ENCODE measurements at places on chromosomes 1 and 21. TPM values are rescaled to one million over a fixed set of nuclear protein-coding genes. Genes with fewer than 3 reads are reported as not detected.

GRCh38 chr1:1061682-1062345 lies 12.3 kb downstream of the RNF223 start:
- no peak overlapping the region for H3K4me3 ChIP-seq
- H3K4me1 ChIP-seq: peaks cover 7% of the 10 kb centered on the region
- no peak overlapping the region for H3K27ac ChIP-seq
- no peaks in the 10 kb centered on the region for H3K27me3 ChIP-seq

DNA sequence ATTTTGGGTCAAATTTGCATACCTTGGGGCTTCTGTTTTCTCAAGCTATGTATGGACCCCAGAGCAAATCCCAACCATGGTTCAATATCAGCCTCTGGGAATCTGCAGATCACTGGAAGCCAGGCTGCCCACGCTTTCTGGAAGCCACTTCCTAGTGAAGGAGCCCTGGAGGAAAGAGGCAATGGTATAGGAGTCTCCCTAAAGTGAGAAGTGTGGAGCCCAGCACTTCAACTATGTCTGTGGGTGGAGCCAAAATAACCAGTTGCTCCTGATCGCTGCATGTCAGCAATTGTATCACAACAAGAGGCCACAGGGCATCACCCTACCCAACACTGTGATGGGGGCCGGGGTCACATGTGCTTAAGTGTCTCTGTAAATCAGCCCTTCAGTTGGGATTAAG lies 26.9 kb downstream of the ETS2 start:
- H3K4me3 ChIP-seq: no peak overlapping the region
- no peak overlapping the region for H3K27ac ChIP-seq
- DNase-seq: no peak
- H3K36me3 ChIP-seq: no peaks in the 10 kb centered on the region

DNA sequence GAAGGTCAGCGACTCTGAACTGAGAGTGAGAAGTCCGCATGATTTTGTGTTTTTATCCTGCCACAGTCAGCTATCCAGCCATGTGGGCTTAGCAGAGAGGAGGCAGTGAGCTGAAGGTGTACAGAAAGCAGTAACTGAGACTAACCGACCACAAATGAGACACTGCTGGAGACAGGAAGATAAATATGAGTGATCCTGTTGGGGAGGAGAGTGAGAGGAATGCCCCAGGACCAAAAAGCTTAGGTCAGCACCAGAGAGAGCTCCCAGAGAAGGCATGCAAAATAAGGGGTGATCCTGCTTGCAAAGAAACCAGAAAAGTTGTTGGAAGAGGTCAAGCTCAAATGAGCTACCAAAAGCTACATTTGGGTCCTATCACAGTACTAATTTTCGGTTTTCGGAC lies 63.7 kb downstream of the HLCS start:
- no peaks in the 10 kb centered on the region for H3K27me3 ChIP-seq
- peaks cover 3% of the 10 kb centered on the region for H3K36me3 ChIP-seq
- DNase-seq: no peak
- H3K27ac ChIP-seq: no peak overlapping the region
- H3K4me3 ChIP-seq: no peak overlapping the region
- H3K4me1 ChIP-seq: no peaks in the 10 kb centered on the region

Gene FMO5
- total RNA-seq: 32.6 TPM

- no peaks in the 10 kb centered on the region for H3K27me3 ChIP-seq
- H3K4me3 ChIP-seq: no peak overlapping the region
- H3K27ac ChIP-seq: no peak overlapping the region
- DNase-seq: no peak
- H3K4me1 ChIP-seq: no peaks in the 10 kb centered on the region
Observed at GRCh38 chr1:92822879-92823278, 9.0 kb upstream of the RPL5 start.

DNA sequence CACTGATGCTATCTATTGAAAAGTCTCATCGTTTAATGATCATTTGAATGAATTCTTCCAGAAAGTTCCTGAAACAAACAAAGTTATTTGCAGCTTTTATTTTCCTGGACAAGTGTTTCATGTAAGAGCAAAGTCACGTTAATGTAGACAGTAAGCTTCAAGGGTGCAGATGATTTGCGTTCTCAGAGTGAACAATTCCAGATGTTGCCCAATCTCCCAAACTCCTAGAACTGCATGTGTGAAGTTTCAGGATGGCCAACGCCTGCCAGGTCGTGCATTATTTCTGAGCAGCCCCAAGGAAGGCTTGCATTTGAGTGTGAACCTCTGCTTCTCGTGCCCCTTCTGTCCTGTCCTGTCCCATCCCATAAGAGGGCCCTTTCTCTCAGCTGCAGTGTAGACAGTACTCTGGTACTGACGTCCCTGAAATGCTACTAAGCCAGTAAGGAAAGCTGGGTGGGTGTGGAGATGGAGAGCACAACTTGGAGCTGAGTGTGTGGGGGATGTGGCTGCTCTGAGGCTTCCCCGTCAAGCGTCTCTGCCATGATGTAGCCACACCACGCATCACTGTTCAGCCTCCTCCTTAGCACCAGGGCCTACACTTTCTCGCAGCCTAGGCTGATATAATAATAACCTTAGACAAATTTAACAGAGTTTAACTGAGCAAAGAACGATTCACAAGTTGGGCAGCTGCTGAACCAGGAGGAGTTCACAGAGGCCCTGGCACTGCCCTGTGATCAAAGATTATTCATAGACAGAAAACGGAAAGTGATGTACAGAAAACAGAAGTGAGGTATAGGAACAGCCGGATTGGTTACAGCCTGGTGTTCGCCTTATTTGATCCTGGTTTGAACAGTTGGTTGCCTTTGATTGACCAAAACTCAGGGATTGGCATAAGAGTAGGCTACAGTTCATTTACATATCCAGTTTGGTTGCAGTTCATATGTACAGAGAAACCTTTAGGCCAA lies 50.4 kb downstream of the RHOU start:
- H3K4me1 ChIP-seq: no peaks in the 10 kb centered on the region
- no peaks in the 10 kb centered on the region for H3K27me3 ChIP-seq
- H3K36me3 ChIP-seq: no peaks in the 10 kb centered on the region
- H3K4me3 ChIP-seq: no peak overlapping the region
- no peak for DNase-seq

Gene TRAF3IP3
- total RNA-seq: 3.6 TPM

- H3K27me3 ChIP-seq: no peaks in the 10 kb centered on the region
- no peak overlapping the region for H3K4me3 ChIP-seq
- DNase-seq: peak; percentile 76
- H3K27ac ChIP-seq: peak overlapping the region; percentile 39
- H3K36me3 ChIP-seq: no peaks in the 10 kb centered on the region
Observed at GRCh38 chr1:8133657-8134430, 107.7 kb upstream of the ERRFI1 start.

Gene PYHIN1
- total RNA-seq: 2.6 TPM

DNA sequence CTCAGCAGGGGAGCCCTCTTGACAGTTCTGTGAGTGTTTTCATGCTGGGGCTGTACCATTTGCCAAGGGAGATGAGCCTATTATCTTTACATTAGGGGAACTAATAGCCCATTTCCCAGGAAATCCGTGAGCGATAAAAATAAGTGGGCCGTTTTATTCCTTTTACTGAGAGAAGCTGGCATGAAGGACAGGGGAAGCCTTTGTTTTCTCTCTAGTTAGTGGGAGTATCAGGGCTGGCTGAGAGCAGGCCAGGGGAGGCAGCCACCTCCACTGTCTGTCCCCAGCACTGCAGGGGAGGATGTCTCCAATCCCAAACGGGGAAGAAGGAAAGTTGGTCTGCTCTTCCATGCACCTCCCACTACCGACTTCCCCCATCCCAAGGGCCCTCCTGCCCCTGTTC lies 2.5 kb downstream of the UBL4B start:
- no peak for DNase-seq
- H3K27me3 ChIP-seq: no peaks in the 10 kb centered on the region
- H3K27ac ChIP-seq: no peak overlapping the region
- H3K36me3 ChIP-seq: no peaks in the 10 kb centered on the region
- no peaks in the 10 kb centered on the region for H3K4me1 ChIP-seq
- no peak overlapping the region for H3K4me3 ChIP-seq

DNA sequence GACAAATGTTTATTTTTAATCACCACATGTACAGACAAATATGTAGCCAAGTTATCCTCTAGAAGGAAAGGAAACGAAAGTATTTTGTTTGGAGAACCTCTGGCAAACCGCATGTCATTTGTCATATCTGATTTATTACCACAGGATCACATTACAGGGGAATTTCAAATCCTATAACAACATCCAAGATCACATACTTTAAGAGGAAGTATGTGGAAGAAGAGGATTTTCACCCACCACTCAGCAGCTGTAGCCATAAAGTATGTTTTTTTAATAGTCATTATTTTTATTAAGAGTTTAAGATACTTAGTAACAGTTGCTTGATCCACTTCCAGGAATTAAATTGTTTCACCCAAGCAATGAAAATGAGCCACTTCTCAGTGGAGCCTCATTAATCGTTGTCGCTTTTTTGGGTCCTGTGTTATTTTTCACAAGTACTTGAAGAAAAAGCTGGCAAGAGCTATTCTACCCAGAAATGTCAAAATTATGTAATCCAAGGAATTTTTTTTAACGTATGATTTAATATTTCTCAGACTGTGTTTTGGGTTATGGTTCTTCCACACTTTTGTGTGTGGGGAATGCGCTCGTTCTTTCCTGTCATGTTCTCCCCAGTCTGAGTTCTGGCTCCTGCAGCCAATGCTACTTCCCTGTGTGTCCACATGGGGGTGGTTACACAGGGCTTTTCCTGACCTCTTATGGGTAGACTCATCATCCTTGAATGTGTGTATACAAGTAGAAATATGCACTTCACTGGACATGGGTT lies 6.9 kb downstream of the SERTAD4 start:
- H3K27me3 ChIP-seq: no peaks in the 10 kb centered on the region
- H3K4me3 ChIP-seq: no peak overlapping the region
- no peak overlapping the region for H3K27ac ChIP-seq
- H3K36me3 ChIP-seq: no peaks in the 10 kb centered on the region
- no peak for DNase-seq
- no peaks in the 10 kb centered on the region for H3K4me1 ChIP-seq

DNA sequence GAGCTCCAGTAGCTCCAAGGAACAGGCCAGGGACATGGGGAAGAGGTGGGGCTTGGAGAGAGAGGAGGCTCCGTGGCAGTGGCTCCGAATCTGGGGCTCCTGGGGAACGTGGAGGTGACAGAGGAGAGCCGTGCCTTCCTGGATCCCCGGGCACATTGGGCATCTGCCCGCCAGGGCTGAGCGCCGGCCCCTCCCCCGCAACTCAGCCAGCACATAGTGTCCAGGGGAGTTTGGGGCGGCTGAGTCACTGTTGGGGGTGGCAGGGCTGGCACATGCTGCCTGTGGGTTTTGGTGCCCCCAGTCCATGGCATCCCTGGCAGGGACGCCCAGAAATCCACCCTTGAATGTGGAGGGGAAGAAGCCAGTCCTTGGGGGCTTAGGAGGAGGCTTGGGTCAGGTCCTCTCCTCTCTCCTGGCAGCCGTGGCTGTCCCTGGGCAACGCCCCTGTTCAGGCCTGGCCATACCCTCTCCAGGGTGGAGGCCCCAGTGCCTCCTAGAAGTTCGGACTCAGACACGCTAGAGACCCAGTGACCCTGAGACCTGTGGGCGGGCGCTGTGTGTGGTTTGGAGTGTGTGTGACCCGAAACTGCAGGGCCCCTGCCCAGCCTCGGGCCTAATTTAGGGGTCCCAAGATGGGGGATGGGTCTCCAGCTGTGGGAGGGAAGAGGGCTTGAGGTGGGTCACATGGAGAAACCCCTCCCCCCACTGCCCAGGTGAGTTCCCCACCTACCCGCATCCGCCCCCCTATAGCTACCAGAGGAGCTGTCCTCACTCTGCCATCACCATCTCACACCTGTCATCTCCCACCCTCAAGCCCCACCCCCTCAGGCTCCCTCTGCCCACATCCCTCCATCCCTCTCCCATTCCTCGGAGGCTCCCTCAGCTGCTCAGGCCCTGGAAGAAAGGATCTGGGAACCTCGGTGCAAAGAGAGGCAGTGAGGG lies 1.6 kb downstream of the HSPB7 start:
- H3K27ac ChIP-seq: no peak overlapping the region
- H3K4me1 ChIP-seq: peaks cover 11% of the 10 kb centered on the region
- no peaks in the 10 kb centered on the region for H3K27me3 ChIP-seq
- H3K36me3 ChIP-seq: no peaks in the 10 kb centered on the region
- DNase-seq: no peak
- no peak overlapping the region for H3K4me3 ChIP-seq

DNA sequence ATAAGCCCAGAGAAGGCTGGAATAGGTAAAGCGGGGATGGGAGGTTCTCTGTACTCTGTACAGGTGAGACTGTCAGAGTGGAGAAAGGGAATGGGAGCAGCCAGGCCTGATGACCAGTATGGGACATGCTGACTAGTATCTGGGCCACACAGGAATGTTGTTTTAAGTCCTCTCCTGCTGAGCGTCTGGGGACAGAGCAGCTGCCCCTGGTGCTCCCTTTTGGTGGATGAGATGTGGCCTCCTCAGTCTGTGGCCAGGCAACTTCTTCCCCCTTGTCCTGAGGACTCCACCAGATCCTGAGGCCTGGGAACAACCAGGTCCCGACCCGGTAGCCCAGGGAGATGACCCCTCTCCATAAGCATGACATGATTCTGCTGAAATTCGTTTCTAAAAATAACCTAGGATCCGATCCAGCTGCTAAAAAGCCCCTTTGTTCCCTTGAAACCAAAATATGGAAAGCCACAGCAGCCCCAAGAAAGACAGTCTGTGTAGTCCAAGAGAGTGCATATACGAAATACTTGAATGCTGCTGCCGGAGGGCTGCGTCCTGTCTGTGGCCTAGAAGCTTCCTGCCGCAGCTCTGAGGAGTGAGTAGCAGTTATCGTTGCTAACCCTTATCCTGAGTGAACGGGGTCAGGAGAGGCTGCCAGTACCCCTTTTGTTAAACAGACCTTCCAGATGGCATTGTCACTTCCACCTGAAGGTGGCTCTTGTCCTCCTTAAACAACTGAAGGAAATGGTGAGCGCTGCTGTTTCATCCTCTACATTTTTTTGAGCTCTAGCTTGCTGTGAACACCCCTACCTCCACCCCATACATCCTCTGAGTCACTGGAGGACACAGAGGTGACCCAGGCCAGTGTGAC lies 47.1 kb downstream of the ATP2B4 start:
- peaks cover 19% of the 10 kb centered on the region for H3K4me1 ChIP-seq
- no peak overlapping the region for H3K4me3 ChIP-seq
- peak; percentile 40 for DNase-seq

DNA sequence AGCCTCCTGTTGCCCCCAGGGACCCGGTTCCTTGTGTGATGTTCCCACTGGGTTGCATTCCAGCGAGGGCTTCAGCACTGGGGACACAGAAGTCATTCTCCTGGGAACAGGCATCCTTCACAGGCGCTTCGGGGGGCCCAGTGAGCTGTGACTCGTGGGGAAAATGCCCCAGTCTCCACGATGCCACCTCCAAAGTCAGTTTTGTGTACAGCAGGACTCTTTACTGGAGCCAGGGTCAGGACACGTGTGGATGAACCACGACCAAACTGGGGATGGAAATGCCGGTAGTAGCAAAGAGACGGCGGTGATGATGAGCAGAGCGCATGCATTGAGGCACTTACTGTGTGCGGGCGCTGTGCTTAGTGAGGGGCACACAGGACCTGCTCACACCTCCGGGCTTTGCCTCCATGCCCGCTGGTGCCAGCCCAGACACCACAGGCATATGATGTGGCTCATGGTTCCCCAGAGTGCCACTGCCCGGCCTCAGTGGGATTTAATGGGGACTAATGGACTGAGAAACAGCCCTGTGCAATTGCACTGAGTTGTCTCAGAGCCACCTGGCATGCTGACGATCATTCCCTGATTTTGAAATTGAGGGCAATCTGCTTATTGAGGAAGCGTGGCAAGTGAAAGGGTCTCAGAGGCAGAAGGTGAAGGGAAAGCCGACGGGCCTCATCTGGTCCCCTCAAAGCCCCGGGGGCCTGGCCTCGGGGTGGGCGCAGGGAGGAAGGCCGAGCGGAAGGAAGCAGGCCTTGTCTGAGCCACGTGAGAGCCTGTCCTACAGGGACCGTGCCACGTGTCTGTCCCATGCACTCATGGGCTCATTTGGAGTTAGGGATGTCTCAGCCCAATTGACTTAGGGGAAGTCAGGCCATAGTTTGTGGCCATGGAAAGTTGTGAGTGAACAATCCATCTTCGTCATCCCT lies 91.4 kb downstream of the PDE9A start:
- H3K36me3 ChIP-seq: no peaks in the 10 kb centered on the region
- H3K27me3 ChIP-seq: no peaks in the 10 kb centered on the region
- DNase-seq: no peak
- no peak overlapping the region for H3K27ac ChIP-seq

All from breast epithelium (tissue), 4 donors.